Activated CD8-positive, alpha-beta memory T cell treated with anti-CD3 and anti-CD28 coated beads for 48 hours (primary cell): ENCODE measurements at places on chromosomes 7 and 10.

DNA sequence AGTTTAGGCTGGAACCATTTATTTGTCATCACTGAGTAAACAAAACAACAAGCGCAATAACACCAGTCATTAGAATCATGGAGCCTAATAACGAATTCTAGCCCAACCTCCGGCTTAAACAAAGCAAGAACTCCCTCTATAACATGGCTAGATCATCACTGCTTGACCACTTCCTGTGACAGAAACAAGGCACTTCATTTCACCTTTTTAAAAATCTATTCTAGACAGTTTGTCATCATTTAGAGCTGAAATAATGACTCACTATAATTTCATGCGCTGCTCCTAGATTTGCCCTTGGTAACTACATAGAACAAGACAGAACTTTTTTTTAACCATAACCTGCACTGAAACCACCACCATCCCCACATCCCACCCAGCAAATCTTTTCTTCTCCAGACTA is 81.3 kb downstream of the OSBPL3 start:
- DNase-seq: no peak

- no peak for DNase-seq
These were observed 42.5 kb downstream of the PPP1R3C start for GRCh38 chr10:91590142-91590903.

- DNase-seq: no peak
These were observed 7.4 kb downstream of the TSPAN14 start for GRCh38 chr10:80461208-80462183.

- no peak for DNase-seq
These were observed 9.0 kb upstream of the CABCOCO1 start for GRCh38 chr10:61653699-61654098.

DNA sequence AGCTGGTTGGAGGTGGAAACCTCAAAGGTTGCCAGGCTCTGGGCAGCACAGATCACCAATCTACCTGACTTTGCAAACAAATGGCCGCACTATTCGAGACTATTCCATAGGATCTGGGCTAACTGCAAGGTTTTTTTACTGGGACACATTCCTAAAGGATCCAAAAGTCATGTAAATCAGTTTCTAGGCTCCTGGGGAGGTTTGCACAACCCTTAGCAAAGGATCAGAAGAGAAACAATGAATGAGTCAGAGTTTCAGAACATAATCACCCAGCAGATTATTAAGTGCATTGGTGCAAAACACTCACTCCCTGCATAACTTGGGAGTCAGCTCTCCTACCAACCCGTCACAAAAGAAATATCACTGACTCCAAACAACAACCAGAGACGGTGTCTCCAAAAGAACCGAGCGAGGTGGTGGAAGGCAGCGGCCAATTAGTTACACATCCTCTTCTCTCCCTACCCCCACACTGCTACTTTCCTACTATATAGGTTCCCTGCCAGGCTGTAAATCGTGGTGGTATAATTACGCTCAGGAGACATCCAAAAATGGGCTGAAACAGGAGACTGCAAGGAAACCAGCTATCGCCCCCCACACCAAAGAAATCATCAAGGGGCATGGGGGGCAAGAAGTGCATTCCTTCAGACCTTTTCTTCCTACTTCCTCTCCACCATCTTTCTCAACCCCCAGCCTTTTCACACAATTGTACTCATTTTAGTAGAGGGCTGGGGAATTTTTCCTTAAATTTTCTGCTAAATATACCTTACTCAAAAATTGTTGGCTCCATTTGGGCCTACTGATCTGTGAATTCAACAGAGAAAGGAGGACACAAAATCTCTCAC is 3.2 kb downstream of the UBE2H start:
- no peak for DNase-seq
